ENCODE measurements at places on chromosomes 12 and 14. TPM values are rescaled to one million over a fixed set of nuclear protein-coding genes. Genes with fewer than 3 reads are reported as not detected.

DNA sequence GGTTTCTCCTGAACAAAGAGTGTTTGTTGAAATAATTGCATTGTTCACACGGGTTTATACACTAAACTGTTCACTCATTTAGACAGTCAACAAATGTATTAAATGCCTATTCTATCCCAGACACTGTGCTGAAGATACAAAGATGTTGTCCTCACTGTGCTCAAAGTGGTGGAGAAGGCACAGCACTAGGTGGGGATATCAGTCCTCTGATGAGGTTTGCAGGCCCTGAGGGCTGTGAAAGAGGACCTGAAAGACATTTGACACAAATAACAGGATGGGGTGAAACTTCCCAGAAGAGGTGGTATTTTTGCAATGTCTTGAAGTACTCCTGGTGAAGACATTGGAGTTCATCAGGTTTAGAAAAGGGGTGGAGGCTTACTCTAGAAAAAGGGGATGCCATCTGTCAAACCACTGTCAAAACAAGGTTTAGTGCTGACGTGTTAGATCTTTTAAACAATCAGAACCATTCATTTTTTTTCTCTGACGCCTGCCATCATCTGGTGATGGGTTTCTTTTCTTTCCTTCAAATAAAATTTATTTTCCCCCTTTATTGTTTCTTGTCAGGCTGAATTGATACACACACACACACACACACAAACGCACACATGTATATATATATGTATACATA lies 69.5 kb downstream of the ACSS3 start:
- DNase-seq: no peak

MMP17 gene
- total RNA-seq: 0.77 TPM

GRCh38 chr14:93011650-93012325 lies 88.8 kb downstream of the CHGA start:
- no peak for DNase-seq

- DNase-seq: no peak
Measured at GRCh38 chr12:71555191-71555590, 108.5 kb downstream of the ZFC3H1 start.

SYNE3 gene
- 11.3 TPM for total RNA-seq

DNA sequence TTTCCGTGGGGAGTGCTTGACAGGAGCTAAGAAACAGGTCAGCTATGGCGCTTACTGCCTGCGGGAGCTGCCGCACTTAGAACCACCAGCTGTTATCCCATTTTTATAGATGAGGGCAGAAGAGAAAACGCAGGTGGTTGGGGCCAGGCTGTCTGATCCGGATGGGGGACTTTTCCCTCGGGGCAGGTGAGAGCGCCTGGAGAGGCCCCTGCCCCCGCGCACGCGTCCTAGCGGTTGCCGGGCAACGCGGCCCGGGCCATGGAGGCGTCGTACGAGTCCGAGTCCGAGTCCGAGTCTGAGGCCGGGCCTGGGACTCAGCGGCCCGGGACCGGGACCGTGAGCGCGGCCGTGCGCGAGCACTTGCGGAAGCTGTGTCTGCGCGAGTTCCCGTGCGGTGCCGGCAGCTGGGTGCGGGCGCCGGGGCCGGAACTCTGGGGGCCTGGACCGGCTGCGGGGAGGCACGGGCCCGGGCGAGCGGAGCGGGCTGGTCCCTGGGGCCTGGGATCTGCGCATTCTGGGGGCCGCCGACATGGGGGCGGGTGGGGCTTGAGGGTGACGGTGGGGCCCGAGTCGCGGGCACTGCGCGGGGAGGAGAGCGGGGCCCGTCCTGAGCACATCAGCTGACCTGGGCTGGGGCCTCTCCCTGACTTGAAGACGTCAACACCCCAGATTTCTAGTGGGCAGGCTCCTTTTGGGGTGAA lies at the start of gene LRRC43:
Gene LRRC43 (plus strand): TSS at position 237 of the 701 bp plus-strand sequence. CDS start 22 bp downstream, at position 259.
- no peak for DNase-seq

C12orf56 gene
- total RNA-seq: not detected

INHBC gene
- not detected for total RNA-seq

TMTC1 gene
- 38.4 TPM for total RNA-seq

C14orf119 gene
- total RNA-seq: 25.2 TPM

GUCY2C gene
- 0.11 TPM for total RNA-seq

NOPCHAP1 gene
- total RNA-seq: 11.1 TPM

- no peak for DNase-seq
Measured at GRCh38 chr14:74207943-74208342, 31.3 kb upstream of the VSX2 start.

SELPLG gene
- total RNA-seq: 3.4 TPM

FOS gene
- 9.7 TPM for total RNA-seq

TBX3 gene
- 27.2 TPM for total RNA-seq

DNA sequence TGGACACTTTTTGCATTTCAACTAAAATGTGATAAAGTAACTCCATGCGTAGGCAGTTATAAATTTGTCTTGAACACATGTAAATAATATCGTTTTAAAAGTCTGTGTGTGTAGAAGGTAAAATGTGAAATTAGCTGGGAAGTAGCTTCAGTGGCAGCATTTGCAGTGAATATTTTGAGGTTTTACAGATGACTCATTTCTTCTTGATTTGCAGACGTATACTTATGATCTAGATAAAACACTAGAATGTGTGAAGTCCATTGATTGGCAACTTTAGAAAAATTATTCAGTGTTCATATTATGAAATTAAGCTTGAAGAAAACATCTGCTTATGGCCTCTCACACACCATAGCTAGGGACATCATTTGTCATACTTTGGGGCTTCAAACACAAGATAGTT lies 788.6 kb upstream of the NOVA1 start:
- DNase-seq: no peak

RERG gene
- total RNA-seq: 4.5 TPM

DNA sequence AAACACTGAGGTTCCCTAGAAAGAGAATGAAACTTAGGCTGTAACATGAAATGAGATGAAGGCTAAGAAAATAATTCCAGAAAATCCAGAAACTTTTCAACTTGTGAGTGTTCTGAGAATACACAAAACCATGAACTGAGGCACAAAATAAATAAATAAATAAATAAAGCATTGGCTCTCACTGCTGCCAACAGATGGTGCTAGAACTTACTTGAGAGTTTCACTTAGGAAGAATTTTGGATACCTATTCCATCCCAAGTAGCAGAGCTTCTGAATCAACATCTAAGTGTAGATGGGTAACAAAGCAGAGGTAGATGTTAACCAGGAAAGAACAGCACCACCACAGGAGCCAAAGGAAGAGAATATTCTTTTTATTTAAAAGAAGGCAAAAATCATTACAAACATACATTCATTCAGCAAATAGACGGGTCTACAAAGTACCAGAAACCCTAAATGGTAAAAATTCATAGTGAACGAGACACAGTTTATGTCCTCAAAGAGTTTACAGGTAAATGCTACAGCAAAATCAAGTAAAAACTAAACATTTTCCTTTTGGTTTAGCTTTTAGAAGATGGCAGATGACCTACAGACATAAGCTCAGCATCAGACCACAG lies 16.7 kb downstream of the EPS8 start:
- no peak for DNase-seq

- no peak for DNase-seq
Measured at GRCh38 chr12:9831720-9832119, 4.4 kb downstream of the KLRF1 start.

- DNase-seq: no peak
Measured at GRCh38 chr14:76304536-76305267, 71.2 kb upstream of the ESRRB start.

LTA4H gene
- 35.4 TPM for total RNA-seq

BORCS5 gene
- 8.7 TPM for total RNA-seq

Measured in left ventricle myocardium inferior (tissue), 1 donor.